Umbilical cord (tissue), 2 donors: ENCODE measurements at places on chromosomes 16 and 17. TPM values are rescaled to one million over a fixed set of nuclear protein-coding genes. Genes with fewer than 3 reads are reported as not detected.

Gene DPEP3
- total RNA-seq: not detected

Gene UNC45B
- 0.24 TPM for total RNA-seq

Gene PRSS8
- 3.6 TPM for total RNA-seq

Gene GRAPL
- total RNA-seq: not detected

Gene CRISPLD2
- 1,006 TPM for total RNA-seq

Gene NAGPA
- total RNA-seq: 29.9 TPM

Gene PRDM7
- 2.2 TPM for total RNA-seq

Gene TMEM98
- 188 TPM for total RNA-seq

Gene PGAP3
- total RNA-seq: 12.8 TPM

Gene NPIPB6
- total RNA-seq: not detected

Gene CES5A
- total RNA-seq: not detected

DNA sequence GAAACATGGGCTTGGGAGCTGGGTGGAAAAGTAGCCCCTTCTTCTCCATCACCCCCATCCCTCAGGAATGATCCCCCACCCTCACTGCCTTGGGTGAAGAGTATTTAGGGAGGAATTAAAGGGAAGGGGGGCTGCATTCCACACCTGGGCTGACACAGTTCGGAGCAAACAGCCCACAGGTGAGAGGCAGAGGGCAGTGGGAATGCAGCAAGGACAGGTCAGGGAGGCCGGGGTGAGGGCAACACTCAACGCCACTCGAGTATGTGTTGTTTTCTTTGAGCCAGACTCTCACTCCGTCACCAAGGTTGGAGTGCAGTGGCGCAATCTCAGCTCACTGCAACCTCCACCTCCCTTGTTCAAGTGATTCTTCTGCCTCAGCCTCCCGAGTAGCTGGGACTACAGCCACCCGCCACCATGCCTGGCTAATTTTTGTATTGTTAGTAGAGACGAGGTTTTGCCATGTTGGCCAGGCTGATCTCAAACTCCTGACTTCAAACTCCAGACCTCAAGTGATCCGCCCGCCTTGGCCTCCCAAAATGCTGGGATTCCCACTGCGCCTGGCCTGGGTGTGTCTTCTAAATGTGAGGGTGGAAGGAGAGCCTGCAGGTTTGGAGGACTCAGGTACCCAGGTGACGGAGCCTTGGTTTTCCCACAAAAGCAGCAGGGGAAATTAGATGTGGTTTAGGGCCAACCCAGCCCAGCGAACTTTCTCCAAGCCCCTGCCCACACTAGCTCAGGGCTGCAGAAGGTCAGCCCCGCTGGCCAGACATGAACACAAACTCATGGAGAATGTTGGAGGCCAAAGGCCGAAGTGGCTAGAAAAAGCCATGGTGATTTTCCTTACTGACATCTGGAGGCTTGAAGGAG lies 21.2 kb upstream of the ITGA3 start:
- no peak for DNase-seq

DNA sequence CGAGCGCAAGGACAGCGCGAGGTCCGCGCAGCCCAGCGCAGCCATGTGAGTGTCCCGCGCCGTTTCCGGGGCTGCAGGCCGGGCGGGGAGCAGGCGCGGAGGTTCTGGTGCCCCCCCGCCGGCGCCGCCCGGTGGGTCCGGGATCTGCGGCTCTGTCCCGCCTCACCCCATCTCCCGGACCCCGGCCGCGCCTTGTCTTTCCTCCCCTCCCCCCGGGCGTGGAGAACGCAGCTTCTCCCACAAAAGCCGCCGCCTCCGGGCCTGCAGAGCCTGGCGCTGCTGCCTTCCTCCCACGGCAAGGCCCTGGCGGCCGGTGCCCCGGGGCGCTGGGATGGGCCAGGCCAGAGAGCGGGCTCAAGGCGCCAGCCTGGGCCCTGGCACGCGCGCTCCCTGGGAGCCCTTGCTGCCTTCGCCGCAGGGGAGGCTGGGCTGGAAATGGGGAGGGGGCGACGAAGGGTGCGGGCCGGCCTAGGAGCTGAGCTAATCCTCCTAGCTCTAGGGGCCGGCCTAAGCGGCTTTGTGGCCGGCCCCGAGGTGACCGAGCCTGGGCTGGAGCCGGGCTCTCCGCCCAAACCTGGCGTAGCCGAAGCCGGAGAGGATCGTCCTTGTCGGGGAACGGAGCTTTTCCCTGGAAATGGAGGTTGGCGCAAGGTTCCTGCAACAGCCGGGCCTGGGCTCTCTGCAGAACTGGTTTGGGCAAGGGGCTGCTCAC lies 397 bp downstream of the RIPOR1 start:
- peak; percentile 52 for DNase-seq

DNA sequence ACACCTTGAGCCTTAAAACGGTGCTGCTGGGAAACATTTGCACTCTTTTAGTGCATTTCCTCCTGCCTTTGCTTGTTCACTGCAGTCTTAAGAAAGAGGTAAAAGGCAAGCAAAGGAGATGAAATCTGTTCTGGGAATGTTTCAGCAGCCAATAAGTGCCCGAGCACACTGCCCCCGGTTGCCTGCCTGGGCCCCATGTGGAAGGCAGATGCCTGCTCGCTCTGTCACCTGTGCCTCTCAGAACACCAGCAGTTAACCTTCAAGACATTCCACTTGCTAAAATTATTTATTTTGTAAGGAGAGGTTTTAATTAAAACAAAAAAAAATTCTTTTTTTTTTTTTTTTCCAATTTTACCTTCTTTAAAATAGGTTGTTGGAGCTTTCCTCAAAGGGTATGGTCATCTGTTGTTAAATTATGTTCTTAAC lies 4.4 kb downstream of the SOX9 start:
- no peak for DNase-seq

DNA sequence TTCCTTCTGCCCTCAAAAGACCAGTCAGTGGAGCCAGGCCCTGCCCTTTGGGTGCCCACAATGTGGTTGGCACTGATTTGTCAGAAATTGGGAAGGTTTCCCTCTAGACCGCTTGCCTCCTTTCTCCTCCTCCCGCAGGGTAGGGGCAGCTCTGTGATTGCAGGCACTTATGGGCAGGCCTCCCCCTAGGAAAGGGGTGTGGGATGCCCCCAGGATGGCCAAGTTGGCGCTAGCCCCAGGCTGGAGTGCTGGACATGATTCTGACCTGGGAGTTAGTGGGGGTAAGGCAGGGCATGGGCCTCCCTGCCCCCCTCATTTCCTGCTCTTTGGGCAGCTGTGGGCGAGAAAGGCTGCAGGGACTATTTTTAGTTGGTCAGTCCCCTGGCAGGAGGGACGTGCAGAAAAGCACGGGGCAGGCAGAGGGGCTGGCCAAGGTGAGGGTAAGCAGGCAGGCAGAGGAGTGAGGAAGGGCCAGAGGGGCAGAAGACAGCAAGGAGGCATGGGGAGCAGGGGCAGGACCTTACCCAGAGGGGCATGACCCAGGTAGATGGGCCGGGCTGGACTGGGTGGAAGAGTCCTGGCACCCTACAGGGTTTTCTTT lies 3.3 kb downstream of the RARA start:
- DNase-seq: no peak

DNA sequence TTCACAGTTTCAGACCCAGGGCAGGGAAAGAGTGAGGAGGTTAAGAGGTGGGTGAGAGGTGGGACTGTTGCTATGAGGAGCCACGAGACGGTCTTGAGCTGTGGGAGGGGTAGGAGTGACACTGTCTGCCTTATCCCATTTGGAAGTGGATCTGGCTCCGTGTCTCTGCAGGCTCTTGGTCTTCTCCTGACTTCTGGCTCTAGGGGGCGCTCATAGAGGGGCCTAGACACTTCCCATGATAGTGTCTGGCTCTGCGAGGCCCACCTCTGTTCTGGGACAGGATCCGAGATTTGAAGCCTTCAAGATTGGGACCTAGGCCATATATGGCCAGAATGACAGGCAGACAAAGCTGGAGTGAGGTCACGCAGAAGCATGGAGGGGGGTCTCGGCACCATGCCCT lies 204.5 kb downstream of the GSG1L start:
- DNase-seq: no peak

DNA sequence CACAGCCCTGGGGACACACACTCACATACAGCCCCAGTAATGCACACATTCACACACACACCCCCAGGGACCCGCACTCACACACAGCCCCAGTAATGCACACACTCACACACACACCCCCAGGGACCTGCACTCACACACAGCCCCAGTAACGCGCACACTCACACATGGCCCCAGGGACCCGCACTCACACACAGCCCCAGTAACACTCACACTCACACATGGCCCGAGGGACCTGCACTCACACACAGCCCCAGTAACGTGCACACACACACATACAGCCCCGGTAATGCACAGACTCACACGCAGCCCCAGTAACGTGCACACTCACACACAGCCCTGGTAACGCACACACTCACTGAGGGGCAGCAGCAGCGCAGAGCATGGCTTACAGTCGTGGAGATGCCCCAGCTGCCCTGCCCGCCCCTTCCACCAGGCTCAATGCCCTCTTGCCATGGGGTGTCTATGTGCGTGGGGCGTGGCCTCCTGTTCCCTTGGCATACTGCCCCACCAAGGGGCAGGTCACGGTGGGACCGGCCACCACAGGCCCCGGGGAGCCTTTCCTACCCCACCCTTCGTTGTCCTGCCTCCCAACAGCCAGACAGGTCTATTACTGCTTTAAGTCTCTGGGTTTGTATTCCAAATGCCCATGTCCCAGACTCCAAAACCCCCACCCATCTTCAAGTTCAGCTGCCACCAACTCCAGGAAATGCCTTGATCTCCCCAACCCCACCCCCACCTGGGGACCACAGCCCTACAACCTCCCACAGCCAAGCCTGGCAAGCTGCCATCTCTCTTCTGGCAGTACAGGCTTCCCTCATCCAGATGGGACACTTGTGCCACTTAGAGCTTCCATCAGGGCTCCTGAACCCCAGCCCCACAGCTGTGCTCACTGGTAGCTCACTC lies 2.7 kb downstream of the CCDC102A start:
- no peak for DNase-seq

- DNase-seq: no peak
These were observed 38.4 kb downstream of the TOM1L2 start for GRCh38 chr17:17933775-17934174.

- DNase-seq: no peak
These were observed 145.3 kb upstream of the PLCG2 start for GRCh38 chr16:81633680-81634379.

- DNase-seq: peak; percentile 41
These were observed 156.7 kb downstream of the ZNF423 start for GRCh38 chr16:49698931-49699840.

DNA sequence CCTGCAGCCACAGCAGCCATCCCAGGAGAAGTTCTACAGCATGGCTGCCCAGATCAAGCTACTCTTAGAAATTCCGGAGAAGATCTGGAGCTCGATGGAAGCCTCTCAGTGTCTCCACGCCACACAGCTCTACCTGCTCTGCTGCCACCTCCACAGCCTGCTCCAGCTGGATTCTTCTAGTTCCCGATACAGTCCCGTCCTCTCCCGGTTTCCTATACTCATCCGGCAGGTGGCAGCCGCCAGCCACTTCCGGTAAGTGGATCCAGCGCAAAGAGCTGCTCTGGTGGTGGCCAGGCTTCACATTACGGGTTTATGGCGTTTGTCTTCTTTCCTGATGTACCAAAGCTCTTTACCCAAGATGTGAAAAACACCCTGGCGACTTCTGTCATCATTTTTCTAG lies 3.6 kb downstream of the COG1 start:
- DNase-seq: peak; percentile 31

GRCh38 chr16:14629612-14629918 lies 495 bp downstream of the PARN start:
- peak; percentile 8 for DNase-seq

DNA sequence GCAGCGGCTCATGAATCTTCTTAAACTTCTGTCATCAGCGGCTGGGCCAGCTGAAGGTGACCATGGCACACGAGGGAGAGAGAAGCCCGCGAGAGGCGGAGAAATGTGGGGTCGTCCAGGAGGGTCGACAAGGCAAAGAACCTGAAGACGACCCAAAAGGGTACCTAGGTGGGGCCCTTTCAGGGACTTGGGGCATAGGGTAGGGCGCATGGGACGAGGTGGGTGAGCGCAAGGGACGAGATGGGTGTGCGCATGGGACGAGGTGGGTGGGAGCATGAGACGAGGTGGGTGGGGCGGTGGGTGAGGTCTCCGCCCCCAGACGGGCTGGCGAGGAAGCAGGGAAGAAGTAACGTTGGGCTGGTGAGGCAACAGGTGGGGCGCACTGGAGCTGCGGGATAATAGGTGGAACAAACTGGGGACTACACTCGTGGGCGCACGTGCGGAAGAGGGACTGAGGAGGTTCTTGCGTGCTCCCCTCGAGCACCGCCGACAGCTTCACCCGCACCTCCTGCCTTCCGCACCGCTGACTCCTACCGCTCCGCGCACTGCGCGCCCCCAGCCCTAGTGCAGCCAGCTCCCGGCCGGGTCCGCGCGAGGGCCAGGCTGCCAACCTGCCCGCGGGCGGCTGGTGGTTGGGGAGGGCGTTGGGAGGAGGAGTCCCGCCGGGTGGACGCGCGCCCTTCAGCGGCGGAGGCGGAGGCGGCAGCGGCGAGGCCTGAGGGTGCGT lies 23.2 kb upstream of the CRYM start:
- peak; percentile 79 for DNase-seq

DNA sequence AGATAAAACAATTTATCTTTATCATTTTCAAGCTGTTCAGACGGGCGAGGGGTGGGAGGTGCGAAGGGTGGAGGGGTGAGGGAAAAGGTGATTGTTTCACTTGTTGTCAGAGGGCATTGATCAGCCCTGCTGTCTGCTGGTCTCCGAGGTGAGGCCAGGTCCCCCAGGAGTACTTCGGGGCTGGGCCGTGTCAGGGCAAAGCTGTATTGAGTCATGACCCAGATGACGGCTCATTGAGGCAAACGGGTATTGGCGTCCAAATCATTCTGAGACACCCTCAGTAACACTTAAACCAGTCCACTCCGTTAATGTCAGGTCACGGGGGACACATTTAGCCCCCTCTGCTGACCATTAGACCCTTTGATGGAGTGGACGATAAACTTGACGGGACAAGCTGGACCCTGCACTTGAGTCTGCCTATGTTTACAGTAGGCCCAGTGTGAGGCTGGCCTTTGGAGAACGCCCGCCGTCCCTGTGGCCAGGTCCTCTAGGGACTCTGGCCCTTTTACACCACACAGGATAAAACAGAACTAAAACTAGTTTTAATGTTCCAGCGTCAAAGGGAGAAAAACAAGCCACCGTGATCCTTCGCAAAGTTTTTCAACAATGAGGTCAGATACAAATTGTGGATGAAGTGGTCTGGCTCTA lies 502.2 kb upstream of the ZFHX3 start:
- DNase-seq: no peak

DNA sequence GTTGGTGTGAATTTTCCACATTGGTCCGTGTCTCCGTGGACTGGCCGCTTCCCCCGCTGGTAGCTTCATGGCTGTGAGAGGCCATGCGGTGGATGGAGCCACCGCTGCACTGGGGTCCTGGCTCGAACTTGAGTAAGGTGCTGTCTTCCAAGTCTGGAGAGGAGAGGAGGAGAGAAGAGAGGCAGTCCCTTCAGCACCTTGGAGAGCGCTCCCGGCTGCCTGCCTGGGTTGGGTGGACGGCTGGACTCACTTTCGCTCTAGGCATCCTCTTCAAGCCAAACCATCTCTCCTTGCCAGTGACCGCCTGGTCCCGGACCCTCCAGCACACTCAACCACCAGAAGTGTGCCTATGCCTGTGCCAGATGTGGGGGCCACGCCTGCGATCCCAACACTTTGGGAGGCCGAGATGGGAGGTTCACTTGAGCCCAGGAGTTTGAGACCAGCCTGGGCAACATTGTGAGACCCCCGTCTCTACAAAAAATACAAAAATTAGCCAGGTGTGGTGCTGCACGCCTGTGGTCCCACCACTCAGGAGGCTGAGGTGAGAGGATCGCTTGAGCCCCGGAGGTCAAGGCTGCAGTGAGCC lies 6.2 kb downstream of the JPH3 start:
- peak; percentile 60 for DNase-seq

GRCh38 chr16:5504064-5504781 lies 406.6 kb upstream of the EEF2KMT start:
- DNase-seq: peak; percentile 97

GRCh38 chr17:50908860-50909764 lies 43.0 kb upstream of the TOB1 start:
- no peak for DNase-seq
